Ovary (tissue), 10 donors: ENCODE measurements at places on chromosomes 2 and 18.
A peak's percentile ranks its signal among the peaks of the same experiment; 100 is the strongest.

DNA sequence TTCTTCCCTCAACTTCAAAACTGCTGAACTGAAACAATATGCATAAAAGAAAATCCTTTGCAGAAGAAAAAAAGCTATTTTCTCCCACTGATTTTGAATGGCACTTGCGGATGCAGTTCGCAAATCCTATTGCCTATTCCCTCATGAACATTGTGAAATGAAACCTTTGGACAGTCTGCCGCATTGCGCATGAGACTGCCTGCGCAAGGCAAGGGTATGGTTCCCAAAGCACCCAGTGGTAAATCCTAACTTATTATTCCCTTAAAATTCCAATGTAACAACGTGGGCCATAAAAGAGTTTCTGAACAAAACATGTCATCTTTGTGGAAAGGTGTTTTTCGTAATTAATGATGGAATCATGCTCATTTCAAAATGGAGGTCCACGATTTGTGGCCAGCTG lies 8.4 kb downstream of the HOXD8 start:
- DNase-seq = no peak

DNA sequence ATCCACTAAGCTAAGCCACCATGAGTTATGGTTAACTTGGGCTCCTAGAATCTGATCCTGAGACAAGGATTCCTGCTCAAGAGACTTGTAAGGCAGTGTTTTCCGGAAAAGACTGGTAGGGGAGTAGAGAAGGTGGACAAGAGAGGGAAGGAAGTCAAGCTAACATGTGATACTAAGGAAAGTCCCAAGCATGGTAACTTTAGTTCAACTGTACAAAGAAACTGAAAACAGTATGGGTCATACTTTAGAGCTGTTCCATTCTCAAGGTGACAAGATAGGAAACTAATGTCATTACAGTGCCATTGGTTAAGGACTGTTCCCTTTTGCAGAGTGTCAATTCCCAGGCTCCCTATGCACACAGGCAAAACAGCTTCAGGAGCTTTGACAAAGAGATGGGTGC lies 5.8 kb downstream of the MYO5B start:
- no peak for DNase-seq

DNA sequence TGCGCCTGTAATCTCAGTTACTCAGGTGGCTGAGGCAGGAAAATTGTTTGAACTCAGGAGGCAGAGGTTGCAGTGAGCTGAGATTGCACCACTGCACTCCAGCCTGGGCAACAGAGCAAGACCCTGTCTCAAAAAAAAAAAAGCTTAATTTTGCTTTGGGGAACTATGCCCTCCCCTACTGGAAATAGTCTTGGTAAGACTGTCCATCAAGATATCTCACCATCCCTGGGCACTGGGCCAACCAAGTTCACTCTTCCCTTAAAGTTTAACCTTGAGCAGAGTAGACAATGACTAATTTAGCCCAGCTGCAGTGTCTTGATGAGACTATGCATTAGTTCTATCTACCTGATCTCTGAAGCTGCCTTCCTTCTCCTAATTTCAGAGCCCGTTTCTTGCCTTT lies 44.7 kb downstream of the ASXL2 start:
- DNase-seq = no peak

DNA sequence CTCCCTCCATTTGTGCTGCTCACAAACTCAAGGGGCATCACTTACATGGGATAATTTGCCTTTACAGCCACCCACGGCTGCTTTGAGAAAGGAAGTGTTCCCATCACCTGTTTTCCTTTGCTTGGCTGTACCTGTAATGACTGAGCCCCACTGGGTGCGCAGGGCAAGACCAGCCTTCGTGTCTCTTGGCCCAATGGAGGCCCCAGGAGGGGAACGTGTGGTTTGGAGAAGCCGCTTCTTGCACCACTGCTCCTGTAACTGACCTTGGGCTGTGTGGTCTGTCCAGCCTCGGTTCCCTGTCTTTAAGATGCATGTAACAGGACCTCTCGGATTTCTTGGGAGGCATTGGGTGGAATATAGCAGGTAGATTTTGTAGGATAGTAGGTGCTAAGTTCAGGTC lies 41.1 kb downstream of the LDLRAD4 start:
- no peak for DNase-seq

DNA sequence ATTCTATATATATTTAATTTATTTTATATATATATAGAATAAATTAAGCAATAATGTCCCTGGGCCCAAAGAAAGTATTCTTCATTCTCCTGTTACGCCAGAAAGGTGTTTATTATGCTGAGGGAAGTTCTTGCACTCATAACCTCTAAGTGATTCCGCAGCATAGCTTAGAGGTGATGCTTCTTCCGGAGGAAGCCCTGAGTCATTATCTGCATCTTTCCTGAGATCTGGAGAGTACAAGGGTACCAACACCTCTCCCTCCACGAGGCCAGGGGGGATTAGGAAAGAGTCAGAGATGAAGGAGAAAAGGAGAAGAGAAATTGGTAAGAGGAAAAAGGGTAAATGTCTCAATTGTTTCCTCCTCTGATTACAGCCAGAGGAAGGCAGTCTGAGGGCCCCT lies 43.1 kb upstream of the RTN4 start:
- no peak for DNase-seq

DNA sequence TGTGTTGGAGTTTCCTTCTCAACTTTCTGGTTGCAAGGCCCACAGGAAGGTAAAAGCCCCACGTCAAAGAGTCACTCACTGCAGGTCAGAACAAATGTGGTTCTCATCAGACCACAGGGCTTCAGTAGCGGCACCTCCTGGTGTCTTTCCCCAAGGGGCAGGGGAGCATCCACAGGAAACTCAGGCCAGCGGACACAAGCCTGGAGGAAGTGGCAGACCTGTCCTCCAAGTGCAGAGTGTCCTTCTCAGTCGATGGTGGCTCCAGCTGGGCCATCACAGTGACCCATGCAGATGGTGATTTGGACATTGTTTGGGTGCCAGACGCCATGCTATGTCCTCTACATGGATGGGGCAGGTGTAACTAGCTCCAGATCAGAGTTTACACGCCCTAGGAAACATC lies 84.9 kb downstream of the ACKR3 start:
- no peak for DNase-seq

DNA sequence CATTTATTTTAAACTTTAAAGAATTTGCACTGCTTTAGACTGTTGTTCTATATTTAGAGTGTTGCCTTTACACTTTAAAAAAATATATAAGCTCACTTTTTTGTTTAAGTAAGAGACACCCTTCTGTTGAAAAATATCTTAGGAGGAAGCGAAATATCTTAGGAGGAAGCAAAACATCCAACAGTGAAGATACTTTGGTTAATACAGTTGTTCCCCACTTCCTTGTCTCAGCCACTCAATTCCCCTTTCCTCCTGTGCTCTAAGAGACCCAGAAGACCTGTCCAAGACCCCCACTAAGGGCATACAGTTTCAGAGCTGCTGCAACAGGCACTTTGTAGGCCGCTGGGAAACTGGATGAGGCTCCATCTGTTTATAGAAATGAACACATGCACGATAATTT lies 5.7 kb downstream of the SERPINB8 start:
- no peak for DNase-seq

- no peak for DNase-seq
Measured at GRCh38 chr18:44786688-44787087, 106.0 kb downstream of the SETBP1 start.

DNA sequence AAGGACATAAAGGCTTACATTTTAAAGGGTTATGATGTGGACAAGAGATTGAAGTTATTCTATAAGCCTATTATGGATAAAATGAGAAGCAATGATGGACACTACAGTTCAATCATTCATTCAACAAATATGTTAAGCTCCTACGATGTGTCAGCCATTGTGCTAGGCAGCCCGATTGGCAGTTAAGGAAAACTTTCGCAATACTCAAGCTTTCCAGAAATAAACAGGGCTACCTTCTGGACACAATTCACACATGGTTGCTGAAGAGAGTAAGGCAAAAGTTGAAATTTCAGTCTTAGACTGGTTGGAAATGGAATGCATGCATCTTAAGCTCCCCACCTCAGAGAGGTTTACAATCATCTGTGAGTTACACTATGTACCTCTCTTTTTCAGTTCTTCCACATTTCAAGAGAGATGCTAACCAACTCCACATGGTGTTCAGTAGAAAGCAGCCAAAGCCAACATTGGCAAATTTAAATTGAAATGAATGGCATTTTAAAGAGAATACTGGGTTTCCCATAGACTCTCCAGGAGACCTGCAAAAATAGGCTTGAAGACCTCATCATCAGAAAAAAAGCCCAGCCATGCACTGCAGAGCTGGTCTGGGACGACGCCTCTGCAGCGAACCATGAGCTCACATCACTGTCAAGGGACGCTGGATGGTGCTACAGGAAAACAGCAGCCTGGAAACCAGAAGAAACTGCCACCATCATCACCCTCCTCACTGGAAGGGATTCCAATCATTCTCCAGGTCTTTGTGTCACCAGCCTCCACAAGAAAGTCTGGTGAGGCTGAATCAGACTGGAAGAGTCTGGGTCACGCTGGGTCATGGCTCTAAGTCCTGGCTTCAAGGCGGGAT lies 276.3 kb downstream of the AFF3 start:
- DNase-seq = no peak

DNA sequence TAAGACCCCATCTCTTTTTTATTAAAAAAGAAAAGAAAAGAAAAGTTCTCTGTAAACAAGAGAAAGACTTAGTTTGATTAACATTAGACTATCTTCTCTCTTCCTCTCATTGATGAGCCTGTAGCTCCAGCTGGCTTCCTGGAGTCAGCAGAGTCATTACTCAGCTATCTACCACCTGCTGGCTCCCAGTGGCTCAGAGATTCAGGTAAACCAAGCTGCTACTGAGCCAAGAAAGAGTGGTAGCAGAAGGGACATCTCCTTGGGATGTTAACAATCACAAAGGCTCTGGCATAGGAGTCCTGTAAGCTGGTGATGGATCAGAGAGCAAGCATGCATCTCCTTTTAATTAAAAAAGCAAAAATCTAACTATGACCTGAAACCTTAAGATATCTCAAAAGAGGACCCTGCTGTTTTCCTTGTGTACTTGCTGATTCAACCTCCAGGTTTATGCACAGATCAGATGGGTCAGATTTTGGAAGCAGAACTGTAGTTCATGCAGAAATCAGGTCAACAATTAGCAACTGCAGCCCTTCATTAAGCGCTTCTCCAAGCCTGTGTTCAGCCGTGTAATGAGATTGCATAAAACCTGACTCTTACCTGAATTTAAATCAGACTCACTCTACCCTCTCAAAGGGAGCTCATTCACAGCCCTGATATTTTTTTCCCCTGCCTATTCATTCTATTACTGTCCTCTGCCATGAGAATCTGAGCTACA lies 225.8 kb downstream of the RNF152 start:
- DNase-seq = no peak

- DNase-seq = no peak
Measured at GRCh38 chr2:197514754-197515153, 1.1 kb upstream of the MOB4 start.

- DNase-seq = no peak
Measured at GRCh38 chr18:77985526-77986281, 736.1 kb downstream of the GALR1 start.

DNA sequence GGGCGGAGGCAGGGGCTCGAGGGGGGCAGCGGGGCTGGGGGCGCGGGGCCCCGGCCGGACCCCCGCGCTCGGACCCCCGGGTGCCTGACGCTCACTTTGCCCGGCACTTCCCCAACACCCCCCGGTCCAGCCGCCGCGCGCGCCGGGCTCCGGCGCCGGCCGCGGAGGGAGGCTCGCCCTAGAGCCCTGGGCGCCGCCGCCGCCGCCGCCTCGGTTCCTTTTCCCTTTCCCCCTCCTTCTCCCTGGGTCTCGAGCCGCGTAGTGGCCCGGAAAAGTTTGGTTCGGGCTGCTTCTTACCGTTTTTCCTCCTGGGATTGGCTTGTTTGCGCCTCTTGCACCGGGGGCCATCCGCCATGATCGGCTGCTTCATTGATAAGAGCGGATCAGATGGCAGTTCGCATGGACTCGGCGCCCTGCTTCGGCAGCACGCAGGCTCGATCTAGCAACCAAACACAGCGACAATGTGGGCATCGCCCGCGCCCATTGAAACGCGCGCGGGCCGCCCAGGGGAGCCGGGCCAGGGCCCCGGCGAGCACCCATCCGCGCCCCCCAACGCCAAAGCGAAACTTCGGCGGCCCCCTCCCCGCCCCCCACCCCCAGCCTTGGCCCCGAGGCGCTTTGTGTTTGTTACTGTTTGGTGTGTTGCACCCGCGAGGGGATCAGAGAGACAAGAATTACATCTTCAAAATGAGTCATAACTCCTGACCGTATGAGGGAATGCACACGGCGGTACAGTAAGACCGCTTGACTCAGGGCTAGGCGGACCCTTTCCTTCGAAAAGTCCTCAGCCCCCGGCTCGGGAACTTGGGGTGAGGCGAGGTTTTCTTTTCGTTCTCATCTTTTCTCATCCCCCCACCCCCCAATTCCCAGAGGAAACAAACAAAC lies 2.7 kb downstream of the ZEB2 start:
- DNase-seq = peak; percentile 81

- no peak for DNase-seq
Measured at GRCh38 chr2:147740211-147740927, 104.5 kb upstream of the ACVR2A start.

- DNase-seq = no peak
Measured at GRCh38 chr2:29640360-29640759, 281.0 kb downstream of the ALK start.

DNA sequence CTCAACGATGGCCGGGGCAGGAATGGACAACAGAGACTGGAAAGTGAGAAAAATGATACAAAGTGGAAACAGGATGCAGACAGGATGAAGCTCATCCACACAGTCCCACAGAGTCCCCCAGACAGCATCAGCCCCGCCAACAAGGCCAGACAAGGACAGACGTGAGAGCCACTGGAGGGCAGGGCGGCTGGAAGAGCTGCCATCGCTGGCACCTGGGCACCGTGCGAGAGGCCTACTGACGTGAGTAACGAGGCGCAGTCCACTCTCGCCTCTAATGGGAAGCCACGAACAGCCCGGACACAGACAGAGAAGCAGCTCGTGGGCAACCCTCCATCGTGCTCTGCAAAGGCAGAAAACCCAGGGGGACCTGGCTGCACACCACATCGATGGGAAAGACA lies 17.1 kb downstream of the HDAC4 start:
- no peak for DNase-seq

DNA sequence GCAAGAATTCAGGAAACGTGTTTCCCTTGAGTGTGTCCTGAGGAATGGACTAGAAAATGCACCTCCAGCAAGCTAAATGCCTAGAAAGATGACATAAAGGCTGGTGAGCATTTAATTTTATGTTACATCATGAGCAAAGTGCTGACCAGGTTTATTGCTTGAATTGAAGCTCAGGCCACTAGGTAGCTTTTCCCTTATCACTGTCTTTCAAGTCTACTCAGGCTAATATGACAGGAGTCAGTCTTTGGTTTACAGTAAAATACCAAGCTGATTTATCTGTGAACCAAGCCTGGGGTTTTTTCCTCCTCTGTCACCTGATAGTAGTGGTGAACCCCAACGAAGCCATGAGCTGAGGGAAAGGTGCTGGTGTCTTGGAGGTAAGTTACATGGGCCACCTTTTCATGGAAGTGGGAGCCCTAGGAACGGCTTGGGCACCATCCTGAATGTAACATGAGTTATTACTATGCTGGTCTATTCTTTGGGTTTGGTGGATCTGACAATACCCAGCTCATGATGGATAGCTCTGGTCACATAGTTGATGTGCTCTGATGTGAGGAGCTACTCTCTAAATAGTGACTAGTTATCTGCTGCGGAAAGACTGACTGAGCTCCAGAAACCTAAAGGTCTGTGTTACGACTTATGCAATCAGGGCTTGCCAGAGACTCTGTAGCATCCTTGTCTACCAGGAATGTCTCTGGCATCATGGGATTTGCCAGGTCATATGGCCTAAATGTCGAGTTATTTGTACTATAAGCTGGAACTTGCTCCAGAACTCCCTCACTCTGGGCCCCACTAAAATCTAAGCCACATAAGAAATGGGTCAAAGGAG lies 39.8 kb downstream of the NUP35 start:
- no peak for DNase-seq
